ENCODE measurements at places on chromosomes 2 and 18.
A peak's percentile ranks its signal among the peaks of the same experiment; 100 is the strongest.

- DNase-seq = no peak
These were observed 931 bp upstream of the TMEM131 start for GRCh38 chr2:97996679-97997078.

DNA sequence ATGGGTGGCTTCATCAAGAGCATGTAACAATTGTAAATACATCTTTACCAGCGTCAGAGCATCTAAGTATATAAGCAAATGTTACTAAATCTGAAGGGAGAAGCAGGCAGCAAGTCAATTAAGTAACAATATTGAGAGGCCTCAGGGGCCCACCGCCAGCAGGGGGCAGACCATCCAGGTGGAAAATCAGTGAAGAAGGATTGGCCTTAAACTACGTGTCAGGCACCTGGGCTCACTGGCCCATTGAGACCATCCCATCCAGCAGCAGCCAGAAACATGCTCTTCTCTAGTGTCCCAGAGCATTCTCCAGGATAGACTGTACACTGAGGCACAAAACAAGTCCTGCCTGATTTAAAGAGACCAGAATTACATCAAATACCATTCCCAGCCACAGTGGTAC, 96.2 kb upstream of the SNTG2 start:
- no peak for DNase-seq

GRCh38 chr18:77132369-77133050, at the start of gene MBP:
Gene MBP, minus strand, starts transcription at chr18:77132783. Its CDS starts 27,522 bp downstream, at chr18:77105261.
- no peak for DNase-seq

DNA sequence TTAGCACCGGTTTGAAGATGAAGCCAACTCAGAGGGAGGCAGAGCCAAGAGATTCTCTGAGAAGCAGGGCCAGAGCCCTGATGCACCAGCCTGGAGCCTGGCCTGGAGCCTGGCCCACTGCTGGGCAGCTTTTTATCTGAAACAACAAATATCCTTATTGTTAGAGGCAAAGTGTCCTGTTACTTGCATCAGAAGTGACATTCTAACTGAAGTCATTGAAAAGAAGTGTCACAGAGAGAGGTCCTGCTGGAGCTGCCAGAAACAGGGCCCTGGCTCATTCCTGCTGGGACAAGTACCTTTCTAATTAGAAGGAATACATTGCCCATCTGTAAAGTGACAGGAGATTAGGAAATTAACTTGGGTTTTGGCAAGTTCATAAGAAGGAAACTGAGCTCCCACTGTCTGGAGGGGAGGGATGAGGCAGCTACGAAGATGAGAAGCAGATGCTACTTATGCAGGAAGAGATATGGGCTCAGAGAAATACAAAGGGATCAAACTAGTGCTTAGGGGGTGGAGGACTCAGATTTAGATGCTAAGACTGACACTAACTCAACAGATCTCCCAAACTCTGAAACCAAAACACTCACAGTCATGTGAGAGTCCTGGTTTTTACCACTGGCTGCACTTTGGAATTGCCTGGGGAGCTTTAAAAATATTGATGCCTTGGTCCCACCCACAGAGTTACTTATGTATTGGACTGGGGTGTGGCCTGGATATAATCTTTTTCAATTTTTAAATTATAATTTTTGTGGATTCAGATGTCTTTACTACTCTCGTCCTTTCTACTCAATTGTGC, 11.0 kb upstream of the HK2 start:
- DNase-seq = no peak

DNA sequence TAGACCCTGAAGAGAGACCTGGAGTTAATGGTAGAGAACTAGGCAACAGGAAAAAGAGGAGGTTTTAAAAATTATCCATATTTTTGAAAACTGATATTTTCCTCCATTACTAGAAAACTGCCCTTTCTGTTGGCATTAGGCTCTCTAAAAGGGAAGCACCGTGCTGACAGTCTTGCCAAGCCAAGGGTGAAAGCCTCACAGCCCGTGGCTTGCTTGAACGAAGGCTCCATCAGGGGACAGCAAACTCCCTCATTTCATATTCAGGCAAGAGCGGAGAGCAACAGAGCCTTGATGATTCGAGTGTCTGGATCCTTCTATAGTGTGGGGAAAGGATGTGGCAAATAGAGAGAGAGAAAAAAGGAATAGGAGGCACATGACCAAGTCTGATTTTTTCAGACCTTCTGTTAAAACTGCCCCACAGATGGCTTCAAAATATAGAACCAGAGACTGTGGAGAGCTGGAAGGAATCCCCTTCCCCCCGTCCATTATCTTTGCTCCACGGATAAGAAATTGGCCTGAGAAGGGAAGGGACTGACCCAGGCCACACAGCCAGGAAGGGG, 67.0 kb downstream of the CACNB4 start:
- no peak for DNase-seq

GRCh38 chr2:144708626-144709025, 188.7 kb upstream of the ZEB2 start:
- DNase-seq = no peak

GRCh38 chr2:40680547-40680946, 228.7 kb upstream of the SLC8A1 start:
- no peak for DNase-seq

DNA sequence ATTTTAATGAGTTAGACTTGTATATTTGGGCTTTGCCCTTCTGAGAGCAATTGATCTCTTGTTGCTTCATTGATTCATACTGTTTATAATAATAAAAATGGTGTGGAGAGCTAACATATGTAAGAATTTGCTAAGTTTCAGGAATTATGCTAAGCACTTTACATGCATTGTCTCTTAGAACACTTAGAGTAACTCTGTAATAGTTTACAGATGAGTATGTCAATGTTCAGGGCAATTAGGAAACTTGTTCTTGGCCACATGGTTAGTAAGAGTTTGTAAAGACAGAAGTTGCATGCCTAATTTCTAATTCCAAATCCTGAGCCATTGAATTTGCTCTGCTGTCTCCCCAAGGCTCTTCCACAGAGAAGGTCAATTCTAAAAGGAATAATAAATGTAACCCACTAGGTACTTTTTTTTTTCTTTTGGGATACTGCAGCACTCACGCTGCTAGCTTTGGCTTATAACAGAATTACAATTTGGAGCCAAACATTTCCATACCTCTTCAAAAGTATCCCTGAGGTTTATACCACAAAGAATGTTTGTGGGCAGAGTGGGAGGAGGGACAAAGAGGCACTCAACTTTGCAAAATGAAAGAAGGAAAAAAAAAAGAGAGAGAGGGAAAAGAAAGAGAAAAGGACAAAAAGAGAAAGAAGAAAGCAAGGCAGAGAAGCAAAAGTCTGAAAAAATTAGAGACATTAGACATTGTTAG, 232.4 kb downstream of the CALCRL start:
- no peak for DNase-seq

- DNase-seq = no peak
These were observed 114.2 kb downstream of the RTP5 start for GRCh38 chr2:241983571-241984270.

DNA sequence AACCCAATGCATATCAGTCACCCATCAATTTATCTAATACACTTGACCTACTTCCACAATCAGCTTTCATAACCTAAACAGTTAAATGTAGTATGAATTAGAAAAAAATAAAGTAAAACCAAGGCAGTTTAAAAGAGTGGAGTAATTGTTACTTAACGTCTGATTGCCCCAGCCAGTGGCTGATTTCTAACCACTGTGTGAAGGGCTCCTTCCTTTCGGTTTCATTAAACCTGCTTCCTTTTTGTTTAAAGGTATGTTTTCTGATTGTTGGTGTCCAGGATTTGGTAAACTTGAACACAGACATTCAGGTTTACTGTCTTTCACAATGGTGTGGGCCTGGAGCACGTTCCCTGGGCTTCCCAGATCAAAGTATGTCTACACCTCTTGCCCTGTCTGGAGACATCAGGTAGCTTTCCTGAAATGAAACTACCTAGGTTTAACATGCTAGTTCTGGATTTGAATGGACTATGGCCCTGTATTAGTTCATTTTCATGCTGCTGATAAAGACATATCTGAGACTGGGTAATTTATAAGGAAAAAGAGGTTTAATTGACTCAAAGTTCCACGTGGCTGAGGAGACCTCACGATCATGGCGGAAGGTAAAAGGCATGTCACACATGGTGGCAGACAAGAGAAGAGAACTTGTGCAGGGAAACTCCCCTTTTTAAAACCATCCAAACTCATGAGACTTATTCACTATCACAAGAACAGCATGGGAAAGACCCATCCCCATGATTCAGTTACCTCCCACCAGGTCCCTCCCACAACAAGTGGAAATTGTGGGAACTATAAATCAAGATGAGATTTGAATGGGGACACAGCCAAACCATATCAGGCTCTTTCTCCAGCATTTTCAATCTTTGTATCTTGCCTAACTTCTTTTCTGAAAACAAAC, 605.2 kb upstream of the ID2 start:
- no peak for DNase-seq

DNA sequence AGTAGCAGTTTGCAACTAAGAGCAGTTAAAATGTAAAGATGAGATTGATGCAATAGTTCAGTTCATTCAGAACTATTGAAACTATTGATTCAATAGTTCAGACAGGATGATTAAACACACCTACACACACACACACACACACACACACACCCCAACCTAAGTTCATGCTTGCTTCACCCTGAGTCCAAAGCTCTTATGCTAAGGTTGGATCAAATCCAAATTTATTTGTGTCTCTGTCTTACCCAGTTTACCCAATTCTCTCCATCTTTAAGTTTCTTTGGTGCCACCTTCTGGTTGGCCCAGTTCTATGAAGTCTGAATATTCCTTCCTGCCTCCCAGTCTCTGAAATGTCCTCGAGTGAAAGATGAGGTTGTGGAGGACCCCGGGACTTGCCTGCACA, 5.1 kb downstream of the SERPINB8 start:
- DNase-seq = peak; percentile 5

- DNase-seq = no peak
These were observed 66.7 kb downstream of the MBD2 start for GRCh38 chr18:54157646-54158385.

GRCh38 chr2:239956818-239957261, 68.3 kb downstream of the NDUFA10 start:
- DNase-seq = no peak

- DNase-seq = no peak
These were observed 730 bp downstream of the B3GNT7 start for GRCh38 chr2:231396058-231396821.

- DNase-seq = no peak
These were observed 1.4 kb downstream of the B3GNT2 start for GRCh38 chr2:62197011-62197924.

DNA sequence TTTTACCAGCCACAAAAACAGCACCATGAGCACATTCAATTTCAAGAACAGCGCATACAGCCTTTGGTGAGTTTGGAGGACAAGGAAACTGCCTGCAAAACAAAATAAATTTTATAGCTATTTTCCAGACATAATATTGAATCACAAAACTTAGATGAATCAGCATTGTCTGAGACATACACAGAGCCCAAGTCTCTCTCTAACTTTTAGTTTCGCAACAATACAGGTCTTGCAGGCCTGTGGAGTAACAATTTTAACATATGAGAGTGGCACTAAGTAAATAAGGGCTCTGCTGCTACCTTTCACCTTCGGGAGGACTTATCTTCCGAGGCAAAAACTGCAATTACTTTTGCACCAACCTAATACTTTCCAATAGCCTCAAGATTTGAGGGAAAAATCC, 56.1 kb upstream of the PEX13 start:
- DNase-seq = no peak

GRCh38 chr2:47950340-47951301, 44.3 kb upstream of the FBXO11 start:
- DNase-seq = no peak

DNA sequence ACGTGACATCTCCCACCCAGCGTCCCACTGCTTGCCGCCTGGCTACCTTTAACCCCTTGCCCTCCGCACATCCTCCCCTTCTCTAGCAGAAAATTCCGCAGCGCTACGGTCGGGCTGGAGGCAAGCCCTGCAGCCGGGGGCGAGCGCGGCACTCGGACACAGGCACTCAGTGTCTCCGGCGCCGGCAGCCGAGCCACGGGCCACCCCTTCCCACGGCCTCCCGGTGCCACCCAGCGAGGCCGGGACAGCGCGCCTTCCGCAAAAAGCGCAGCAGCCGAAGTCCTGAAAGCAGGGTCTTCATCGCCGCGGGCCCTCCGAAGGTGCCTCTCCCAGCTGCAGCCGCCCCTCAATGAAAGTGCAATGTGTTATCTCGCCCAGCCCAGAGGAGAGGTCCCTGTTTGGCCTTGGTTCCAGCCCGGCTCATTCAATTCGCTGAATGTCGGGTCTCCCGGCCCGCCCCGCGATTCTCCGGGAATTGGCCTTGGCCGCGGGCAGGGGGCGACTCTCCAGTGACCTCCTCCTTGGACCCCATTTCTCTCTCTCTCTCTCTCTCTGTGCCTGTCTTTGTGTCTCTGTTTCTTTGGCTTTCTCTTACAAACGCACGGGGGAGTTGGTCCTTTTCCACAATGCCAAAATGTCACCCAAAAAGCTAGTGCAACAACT, 1.1 kb downstream of the DLGAP1 start:
- DNase-seq = no peak

DNA sequence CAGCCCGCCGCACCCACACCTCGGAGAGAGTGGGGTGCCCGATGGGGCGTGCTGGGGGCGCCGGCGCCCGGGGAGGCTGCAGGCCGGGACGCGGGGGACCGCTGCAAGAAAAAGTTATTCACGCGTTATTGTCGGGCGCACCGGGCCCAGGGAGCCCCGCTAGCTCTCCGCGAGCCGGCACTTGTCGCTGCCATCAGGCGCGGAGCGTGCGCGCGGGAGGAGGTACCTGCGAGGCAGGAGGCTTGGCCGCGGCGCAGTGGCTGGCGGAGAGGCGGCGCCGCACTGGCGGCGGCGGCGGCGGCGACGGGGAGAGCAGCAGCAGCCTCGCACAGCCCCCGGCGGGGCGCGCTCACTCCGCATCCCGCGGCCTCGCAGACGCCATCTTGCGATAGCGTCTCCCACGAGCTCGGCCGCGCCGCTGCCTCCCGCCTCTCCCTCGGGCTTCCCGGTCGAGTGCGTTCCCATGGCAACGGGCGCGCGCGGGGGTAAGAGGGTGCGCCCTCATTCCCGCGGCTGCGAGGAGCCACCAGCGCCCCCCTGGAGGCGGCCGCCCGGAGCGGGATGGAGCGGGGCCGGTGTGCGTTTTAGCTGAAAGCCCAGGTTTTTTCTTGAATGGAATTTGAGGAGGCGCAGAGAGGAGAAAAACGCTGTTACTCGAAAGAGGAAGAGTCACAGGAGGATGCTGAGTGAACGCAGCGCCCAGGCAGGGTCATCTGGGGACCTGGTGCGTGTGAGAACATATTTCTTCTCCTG, at the start of gene CHN1:
Gene CHN1, minus strand, starts transcription at position 402 of the 753 bp plus-strand sequence. CDS start 469 bp downstream, outside the sequence.
- peak; percentile 45 for DNase-seq

DNA sequence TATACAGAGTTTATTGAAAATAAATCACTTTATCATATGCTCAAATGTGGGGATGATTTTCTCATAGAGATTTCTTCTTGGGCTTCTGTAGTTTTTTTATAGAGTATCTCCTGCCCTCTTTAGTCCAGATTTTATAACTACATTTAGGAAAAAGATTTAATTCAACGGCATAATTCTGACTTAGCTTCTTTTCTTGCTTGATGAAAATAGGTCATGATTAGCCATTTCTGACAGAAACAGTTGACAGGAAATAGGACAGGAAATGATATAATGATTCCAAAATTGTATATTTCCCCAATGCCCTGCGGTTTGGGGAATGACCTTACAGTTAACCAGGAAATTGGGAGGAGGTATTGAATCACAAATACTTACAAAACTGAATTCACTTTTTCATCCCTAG, 1531.9 kb upstream of the ACVR2A start:
- DNase-seq = no peak

GRCh38 chr2:239834143-239834542, 191.0 kb downstream of the NDUFA10 start:
- DNase-seq = no peak

Measured in NCI-H1436 treated with DMSO at 0.1 percent for 48 hours (cell line).